ENCODE measurements at places on chromosomes 5 and 9.

DNA sequence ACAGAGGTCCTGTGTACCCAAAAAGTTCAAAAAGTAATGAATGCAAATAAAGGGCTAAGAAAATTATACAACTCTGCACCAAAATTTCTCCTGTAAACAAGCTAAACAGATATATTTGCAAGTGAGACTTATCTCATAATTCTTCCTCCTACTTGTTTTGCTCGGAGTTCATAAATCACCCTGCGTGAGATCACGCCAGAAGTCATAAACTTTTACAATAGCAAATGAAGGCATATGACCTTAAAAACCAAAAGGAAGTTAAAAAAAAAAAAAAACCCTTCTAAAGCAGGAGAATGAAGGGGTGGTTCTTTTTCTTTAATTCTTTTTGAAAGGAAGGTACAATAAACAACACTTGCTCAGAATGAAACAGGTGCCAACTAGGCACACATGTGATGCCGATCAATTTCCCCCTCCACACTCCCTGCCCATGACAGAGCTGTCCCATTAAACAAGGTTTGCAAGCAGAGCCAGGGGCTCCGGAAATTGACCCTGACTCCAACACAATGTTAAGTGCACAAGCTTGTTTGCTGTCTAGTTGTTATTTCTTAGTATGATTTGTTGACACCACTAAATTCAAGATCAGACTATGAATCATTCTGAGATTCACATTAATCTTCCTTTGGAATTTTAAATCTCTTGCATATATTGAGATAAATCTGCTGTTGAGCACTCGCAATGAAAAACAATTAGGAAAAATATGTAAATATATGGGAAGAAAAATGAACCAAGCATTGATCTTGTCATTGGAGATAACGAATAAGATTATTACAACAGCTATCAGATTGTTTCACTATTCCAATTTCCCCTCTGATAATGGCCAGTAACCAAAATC lies 46.3 kb downstream of the DROSHA start:
- no peak for DNase-seq

DNA sequence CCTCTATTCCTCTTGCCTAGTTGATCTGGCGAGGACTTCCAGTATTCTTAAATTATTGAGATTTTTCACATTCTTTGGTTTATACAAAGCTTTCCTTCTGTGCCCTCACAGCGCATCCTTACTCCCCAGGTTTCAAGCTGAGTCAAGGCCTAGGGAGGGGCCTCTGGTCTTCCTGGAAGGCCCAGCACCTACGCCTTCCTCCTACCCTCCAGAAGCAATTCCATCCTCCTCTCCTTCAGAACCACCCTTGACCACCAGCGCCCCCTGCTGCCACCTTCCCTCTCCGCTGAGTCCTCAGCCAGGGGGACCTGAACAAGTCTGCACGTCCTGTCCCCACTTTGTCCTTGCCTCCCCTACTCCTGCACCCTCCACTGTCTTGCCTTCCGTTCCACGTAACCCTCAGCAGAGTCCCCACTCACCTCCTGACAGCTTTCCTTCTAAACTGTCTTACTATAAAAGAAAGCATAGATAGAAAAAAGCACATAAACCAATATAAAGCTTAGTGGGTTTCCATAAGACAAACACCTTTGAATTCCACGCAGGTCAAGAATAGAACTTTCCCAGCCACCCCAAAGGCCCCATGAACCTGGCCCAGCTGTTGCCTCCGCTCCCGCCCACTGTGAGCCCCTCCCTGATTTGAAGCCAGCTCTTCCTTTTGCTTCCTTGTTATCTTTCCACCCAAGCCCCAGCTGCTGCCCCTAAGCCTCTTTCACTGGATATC lies 63.0 kb upstream of the CTSL start:
- DNase-seq: peak; percentile 43

- peak; percentile 51 for DNase-seq
Measured at GRCh38 chr5:139733698-139734538, 61.7 kb upstream of the PSD2 start.

GRCh38 chr5:56088967-56089829 lies 94.4 kb upstream of the IL6ST start:
- peak; percentile 81 for DNase-seq

DNA sequence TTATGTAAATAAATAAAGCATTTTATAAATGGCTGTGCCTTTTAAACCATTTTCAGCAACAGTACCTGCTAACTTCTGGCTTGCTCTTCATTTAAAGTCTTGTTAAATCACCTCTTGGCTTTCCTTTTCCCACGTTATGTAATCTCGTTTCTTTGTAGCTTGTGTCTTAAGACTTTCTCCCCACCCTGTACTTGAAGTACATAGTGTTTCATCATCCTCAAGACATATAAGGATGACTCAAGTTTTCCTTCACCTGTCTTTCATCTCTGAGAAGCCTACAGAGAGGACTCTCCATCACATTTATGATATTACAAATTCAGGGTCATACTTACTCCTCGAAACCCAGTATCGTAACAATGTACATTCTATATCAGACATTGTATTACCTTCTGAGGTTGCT lies 33.9 kb downstream of the PRELID2 start:
- no peak for DNase-seq

GRCh38 chr5:54197018-54197417 lies 113.4 kb downstream of the ARL15 start:
- no peak for DNase-seq

DNA sequence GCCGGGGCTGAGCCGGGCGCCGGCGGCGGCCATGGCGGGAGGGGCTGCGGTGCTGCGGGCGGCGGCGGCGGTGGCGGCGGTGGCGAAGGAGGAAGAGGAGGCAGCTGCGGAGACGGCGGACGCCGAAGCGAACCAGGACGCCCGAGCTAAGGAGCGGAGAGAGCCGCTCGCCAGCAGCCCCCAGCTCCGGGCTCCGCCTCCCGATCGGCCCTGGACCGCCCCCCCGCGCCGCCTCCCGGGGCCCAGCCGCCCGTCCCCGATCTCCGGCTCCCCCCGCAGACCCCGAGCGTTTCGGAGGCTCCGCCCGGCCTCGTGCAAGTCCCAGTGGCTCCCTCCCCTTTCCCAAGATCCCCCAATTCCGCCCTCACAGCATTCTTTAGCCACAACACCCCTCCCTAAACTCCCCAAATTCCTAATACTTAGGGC lies at the start of gene ASTN2:
Gene ASTN2, minus strand, starts transcription at position 152 of the 426 bp plus-strand sequence. Its CDS starts 119 bp downstream, at position 33.
- peak; percentile 73 for DNase-seq

DNA sequence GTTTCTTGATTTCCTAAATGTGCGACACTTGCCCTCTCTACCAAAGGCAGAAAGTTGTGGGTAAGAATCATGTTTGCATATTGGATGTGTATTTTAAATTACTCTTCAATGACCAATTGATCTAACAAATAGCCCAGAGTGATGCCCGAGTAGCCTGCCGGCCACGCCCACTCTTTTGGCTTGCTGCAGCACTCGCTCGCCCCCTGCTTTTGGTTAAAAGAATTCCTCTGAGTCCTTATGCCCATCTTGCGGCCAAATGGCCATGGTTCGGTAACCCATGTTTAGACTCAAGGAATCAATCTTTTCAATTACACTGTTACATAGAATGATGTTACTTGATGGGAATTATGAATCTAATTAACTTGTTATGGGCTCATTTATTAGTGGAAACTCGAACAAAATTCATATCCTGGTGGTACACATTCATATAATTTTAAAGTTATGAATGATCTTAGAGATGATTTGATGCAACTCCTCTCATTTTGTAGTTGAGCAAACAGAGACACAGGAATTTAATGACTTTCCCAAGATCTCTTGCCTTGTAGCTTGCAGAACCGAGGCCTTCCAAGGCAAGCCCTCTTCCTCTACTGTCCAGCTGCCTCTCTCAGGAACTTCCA lies 36.5 kb downstream of the PPIC start:
- no peak for DNase-seq

DNA sequence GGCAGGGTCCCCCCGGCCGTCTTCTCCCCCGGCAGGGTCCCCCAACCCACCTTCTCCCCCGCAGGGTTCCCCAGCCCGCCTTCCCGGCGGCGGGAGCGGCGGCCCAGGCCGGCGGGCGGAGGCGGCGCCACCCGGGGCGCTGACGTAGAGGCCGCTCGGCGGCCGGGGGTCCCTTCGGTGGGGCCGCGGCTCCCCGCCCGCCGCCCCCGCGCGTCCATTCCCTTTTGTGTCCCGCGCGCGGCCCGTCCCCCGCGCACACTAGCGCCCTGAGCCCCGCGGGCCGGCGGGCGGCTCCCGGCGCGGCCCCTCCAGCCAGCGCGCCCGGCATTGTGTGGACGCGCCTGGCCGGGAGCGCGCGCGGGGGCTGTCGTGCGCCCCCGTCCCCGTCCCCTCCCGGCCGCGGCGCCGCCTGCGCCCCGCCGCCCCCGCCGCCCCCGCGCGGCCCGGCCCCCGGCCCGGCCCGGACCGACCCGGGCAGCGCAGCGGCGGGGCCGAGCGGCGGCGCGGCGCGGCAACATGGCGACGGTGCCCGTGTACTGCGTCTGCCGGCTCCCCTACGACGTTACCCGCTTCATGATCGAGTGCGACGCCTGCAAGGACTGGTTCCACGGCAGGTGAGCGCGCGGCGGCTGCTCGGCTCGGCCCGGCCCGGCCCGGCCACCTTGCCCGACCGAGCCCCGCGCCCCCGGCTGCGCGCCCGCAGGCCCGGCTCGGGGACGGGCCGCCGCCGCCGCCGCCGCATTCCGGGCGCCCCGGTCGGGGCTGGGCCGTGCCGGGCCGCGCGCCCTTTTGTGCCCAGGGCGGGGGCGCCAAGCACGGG lies at the start of gene PHF2:
Gene PHF2, plus strand, starts transcription at position 327 of the 820 bp plus-strand sequence. Its CDS starts 190 bp downstream, at position 517.
- DNase-seq: no peak

- no peak for DNase-seq
Measured at GRCh38 chr5:59337240-59337639, 556.3 kb downstream of the PDE4D start.

- no peak for DNase-seq
Measured at GRCh38 chr5:83750749-83751148, 30.1 kb upstream of the HAPLN1 start.

GRCh38 chr9:93320591-93321219 lies 130.8 kb upstream of the FAM120A start:
- no peak for DNase-seq

GRCh38 chr5:156191547-156191946 lies 135.4 kb upstream of the SGCD start:
- no peak for DNase-seq

DNA sequence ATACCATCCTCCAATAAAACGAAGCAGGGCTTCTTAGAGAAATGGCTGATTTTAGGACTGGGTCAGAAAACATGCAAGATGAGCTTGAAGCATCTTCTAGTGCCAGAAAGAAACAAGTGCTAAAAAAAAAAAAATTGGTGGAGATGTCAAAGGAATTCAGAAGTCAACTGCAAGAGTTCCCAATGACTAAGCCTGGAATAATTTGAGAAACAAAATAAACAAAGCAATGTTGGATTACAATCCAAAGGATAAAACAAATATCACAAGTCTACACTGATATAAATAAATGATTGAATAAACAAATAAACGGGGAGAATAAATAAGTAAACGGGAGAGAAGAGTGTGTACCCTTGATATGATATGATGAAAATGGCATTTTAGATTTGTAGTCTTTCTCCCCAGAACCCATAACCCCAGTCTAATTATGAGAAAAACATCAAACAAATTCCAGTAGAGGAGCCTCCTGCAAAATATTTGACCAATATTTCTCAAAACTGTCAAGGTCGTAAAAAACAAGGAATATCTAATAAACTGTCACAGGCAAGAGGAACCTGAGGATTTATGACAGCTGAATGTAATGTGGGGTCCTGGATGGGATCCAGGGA lies 63.5 kb upstream of the CCL21 start:
- DNase-seq: no peak

GRCh38 chr5:137282216-137282615 lies 216.9 kb downstream of the SPOCK1 start:
- no peak for DNase-seq

GRCh38 chr5:169893571-169893970 lies 86.7 kb downstream of the INSYN2B start:
- DNase-seq: no peak

DNA sequence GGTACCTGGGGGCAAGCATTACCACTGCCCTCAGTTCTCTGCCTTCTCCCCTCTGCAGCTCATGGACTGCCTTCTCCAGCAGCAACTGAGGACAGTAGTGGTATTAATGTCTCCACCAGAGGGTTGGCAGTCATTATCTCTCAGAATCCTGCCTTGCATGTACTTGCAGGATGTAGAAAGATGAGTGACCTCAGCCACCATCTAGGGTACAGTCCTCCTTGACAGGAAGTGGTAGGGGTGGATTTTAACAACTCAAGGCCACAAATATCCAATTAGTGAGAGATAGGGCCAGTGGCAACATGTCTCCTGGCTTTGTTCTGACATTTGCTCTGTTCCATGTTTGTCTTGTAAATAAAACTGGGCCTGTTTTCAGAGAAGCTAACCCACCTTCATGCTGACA lies 47.2 kb downstream of the F2R start:
- no peak for DNase-seq

DNA sequence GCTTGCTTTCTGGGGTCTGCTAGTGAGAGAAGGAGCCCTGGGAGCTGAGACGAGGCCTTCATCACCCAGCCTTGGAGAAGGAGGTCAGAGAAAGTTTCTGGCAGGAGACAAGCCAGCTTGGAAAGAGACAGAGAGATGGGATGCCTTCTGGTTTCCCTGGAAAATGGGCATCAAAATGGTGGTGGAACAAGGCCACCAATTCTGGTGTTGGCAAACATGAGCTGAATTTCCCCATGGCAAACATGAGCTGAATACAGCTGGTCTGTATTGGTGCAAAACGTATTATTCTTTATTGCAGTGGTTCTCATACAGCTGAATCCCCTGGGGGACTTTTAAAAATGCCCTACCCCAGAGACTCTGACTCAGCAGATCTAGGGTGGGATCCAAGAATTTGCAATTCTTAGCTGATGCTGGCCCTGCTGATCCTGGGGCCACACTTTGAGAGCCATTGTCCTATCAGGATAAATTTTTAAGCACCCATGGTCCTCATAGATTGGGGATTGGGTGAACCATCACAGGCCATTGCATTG lies 39.1 kb upstream of the S1PR3 start:
- DNase-seq: no peak

DNA sequence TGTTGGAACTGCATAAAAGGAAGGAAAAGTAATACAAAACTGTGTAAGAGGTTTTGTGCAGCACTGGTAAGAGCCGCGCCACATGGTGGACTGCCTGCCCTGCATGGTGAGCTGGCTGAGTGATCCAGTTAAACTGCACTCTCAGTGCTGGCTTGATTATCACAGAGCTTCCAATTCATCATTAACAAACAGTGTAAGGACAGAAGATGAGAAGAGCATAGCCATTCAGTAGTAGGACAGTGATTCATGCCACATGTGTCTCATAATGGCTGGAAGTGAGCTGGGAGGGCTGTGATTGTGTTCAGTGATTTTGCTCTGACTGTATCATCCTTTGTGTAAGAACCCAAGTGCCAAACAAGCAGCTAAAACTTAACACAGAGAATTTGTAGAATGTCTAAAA lies 14.1 kb downstream of the ASPN start:
- DNase-seq: no peak

GRCh38 chr9:34463098-34463900 lies 4.7 kb downstream of the DNAI1 start:
- DNase-seq: no peak

DNA sequence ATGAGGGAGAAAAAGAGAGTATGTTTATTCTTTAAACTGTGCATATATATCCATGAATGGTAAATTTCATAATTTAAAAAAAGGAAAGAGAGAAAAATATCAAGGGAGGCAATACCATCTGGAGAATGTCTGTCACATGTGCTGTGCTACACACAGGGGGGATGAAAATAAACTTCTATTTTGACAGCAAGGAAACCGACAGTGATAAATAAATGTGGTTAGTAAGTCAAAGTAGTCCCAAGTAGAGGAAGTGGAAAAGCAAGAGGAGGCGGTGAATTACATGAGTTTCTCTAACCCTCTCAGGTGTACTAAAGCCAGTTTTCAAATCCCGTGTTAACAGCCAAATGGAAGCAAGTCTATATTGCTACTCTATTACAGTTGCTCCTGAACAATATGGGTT lies 83.3 kb downstream of the ICE1 start:
- DNase-seq: no peak

GRCh38 chr9:127546125-127546832 lies 65.8 kb upstream of the STXBP1 start:
- DNase-seq: no peak

Measured in muscle of back (tissue), 13 donors.